Activated naive CD8-positive, alpha-beta T cell treated with anti-CD3 and anti-CD28 coated beads, Interleukin-2, amount 50 U/mL, for 16 hours (primary cell): ENCODE measurements at places on chromosomes 3 and 15.

DNA sequence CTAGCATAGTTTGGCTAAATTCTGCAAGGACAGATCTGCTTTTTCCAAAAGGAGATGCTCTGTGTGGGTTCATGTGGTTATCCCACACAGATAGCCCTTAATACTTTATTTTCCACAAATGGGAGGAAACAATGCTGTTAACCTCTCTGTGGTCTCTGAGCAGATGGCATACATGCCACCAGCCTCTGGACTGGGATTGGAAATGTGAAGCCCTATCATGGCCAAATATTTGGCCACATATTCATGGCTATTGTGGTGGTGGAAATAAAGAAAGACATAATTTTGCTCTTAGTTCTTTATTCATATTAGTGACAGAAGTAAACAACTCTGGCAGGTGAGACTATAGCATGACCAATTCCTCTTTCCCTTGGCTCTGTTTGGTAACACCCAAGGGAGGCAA, 726.2 kb downstream of the ROBO1 start:
- no peak for DNase-seq

GRCh38 chr15:47565949-47566348, 151.4 kb upstream of the SEMA6D start:
- DNase-seq = no peak

GRCh38 chr15:75307778-75308390, 25.2 kb downstream of the GOLGA6D start:
- DNase-seq = no peak

DNA sequence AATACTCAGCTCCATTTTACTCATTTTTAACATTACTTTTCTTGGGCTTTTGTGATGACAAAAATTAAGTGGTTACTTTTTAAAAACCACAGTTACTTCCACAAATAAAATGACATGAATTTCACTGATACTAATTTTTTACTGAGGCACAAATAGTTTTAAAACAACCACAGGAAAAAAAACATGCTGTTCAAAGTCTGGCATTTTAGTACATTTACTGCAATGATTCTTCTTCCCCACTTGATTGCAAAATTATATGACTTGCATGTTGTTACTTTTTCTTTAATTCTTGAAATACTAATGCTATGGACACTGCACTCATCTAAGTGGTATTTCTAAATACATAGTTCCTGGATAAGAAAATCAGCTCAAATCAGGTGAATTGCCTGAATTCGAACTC, 24.8 kb upstream of the SLMAP start:
- no peak for DNase-seq

GRCh38 chr3:50237754-50238548, 1.9 kb downstream of the GNAI2 start:
- peak; percentile 70 for DNase-seq

- DNase-seq = no peak
Measured at GRCh38 chr15:56586206-56586605, 121.3 kb upstream of the MNS1 start.

- no peak for DNase-seq
Measured at GRCh38 chr3:48599077-48599501, 4.0 kb upstream of the COL7A1 start.

DNA sequence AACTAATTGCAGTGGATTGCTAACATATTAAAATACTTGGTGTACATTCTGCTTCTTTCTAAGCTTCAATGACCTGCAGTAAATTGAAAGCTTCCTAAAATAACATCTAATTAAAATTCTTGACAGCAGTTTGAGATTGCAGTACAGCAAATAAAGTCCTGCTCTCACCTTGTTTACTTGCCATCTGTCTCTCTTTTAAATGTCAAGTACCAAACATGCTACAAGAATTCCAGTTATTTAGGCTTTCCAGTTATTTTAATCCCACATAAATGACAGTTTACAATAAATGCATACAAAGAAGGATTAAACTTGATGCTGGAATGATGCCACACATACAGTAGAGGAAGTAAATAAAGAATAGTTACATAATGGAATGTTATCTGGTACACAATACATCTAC, 33.2 kb downstream of the CBLB start:
- no peak for DNase-seq

GRCh38 chr3:169118666-169119370, 544.7 kb downstream of the MECOM start:
- DNase-seq = no peak

GRCh38 chr3:53518495-53518981, 24.1 kb downstream of the CACNA1D start:
- no peak for DNase-seq

GRCh38 chr3:11238060-11238459, 34.1 kb upstream of the ATG7 start:
- no peak for DNase-seq

- no peak for DNase-seq
Measured at GRCh38 chr3:42756681-42757213, 16.3 kb downstream of the CCDC13 start.

DNA sequence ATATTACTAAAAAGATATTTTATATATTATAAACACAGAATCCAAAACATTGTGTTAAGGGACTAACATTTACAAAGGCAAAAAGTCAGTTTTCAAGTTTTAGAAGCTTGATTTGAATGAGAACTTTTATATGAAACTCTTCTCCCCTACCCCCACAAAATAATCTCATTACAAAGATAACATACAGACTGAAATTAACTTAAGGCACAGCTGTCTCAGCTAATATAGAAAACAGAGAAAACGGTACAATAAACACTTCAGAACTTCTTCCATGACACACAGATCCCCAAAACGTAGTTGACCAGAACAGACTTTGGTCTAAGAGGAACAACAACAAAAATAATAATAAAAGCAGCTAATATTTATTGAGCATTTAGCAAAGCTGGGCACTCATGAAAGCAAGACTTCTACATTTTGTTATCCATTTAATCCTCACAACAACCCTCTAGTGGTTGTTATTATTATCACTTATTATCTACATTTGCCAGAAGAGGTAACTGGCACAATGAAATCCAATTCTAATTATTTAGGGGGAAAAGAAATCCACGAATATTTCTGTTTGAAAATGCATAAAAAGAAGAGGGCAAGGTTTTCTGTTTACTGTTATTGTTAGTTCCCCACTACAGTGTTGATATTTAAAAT, 68.1 kb downstream of the PFN2 start:
- no peak for DNase-seq

GRCh38 chr3:133830071-133830470, 24.5 kb downstream of the SRPRB start:
- no peak for DNase-seq

DNA sequence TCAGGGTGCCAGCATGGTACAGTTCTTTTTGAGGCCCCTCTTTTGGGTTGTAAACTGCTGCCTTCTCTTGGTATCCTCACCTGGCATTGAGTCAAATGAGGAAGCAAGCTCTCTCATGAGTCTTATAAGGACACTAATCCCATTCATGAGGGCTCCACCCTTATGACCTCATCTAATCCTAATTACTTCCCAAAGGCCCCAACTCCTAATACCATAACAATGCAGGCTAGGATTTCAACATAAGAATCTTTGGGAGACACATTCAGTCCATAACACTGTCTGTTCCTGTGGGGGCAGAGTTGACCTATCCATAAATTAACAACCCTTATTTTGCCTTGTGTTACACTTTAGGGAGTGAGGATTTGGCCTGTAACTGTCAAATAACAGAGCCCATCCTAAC, 278.3 kb downstream of the LRTM1 start:
- DNase-seq = no peak

GRCh38 chr3:42805141-42805821, 991 bp upstream of the HIGD1A start:
- no peak for DNase-seq

GRCh38 chr3:12979947-12980487, 93.2 kb downstream of the IQSEC1 start:
- DNase-seq = no peak

DNA sequence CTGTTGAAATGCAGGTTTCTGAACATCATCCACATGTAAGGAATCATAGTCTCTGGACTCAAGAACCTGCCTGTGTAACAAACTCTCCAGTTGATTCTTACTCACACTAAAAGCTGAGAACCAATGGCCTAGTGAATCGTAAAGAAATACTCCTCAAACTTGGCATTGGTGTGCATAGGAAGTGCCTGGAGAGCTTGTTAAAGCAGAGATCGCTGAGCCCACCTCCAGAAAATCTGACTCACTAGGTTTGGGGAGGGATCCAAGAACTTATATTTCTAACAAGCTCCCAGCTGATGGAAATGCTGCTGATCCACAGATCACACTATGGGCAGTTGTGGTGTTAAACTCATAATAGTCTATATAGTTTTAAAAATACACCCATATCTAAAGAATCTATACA, 55.8 kb upstream of the LMCD1 start:
- DNase-seq = no peak

DNA sequence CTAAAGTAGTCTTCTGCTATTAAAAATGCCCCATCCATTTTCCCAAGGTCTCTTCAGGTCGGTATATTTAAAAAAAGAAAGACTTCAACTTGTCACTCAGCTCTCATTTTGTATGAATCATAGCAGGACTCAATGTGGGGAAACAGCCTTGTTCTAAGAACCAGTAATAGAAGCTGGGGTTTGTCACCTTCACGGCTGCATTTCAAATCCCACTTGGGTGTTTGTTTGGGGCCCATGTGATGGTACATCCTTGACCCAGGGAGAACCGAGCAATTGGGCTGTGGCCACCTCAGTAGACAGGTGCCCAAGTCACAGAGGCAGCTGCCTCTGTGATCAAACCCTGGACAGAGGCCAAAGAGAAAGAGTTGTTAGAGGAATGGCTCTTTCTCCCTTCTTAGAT, 70.3 kb upstream of the ARL8B start:
- no peak for DNase-seq

- DNase-seq = no peak
Measured at GRCh38 chr15:78007211-78007931, 70.1 kb downstream of the TBC1D2B start.

DNA sequence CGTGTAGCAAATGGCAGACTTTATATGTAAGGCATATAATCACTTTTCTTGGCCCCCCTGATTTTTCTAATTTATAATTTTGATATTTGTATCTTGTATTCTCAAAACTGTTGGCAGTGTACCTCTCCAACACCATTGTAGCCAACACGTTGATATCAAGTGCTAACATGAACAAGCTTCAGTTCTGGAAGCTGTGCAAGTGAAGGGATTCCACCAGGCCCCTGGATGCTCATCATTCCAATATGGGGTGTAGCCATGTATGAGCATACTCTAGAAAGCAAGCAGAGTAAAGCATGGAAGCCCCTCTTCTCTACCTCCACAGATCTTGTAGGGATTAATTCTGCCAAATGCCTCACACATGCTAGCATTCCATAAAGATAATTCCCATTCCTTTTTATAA, 211.3 kb downstream of the MYRIP start:
- DNase-seq = no peak

DNA sequence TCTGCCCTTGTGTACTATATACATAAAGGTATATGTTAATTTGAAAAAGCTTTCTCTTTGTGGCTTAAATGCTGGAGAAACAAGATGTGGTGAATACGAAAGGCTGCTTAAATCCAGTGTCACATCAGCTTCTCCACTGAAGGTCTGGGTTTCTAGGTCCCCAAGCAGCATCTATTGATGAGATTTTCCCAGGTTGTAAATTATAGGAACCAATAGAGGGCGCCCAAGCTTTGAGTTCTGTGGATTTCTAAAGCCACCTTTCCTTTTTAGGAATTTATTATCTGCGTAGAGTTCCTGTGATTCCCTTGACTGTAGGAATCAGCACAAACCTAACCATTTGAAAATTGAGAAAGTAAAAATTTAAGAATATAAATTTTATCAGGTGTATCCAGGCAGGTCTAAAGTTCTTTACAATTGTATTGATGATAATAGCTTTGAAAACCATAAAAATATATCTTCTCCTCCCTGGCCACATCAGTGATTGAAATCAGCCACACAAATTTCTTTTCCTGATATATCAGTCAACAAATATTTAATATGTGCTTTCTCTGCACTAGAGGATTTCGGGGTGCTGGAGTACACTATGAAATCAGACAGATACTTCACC, 88.3 kb upstream of the ADAMTSL3 start:
- DNase-seq = no peak

DNA sequence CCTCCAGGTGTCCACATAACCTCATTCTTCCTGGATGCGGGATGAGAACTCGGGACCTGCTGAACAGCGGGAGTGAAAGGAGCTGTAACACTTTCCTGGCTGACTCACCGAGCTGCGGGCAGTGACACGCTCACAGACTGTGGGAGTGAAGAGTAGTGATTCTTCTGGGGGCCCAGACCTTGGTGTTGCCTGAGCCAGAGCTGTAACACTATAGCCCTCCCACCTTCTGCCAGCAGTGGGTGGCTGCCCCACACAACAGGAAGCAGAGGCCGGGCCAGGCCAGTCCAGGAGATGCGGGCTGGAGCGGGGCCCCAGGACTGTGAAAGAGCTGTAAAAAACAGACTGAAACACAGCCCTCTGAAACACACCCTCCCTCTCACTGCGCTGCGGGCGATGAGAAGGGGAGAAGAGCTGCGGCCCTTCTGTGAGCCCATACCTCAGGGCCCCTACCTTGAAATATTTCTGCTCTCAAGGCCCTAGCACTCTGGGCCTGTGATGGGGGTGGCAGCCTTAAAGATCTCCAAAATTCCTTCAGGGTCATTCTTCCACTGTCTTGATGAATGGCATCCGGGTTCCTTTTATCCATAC, 464.0 kb upstream of the CCDC54 start:
- DNase-seq = no peak

DNA sequence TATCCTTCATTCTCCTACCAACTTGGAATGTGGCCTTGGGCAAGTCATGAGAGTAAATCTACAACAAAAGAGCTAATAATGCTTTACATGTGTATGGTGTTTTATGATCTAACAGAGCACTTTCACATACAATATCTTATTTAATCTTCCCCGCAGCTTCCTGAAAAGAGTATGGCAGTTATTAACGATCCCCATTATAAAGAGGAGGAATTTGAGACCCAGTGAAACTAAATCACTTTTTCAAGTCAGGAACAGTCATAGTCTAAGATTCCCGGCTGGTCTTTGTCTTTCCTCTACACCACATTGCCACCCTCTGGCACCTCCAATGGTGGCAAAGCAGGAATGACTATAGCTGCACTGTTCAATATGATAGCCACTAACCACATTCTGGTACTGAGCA, 69.7 kb upstream of the CMSS1 start:
- DNase-seq = no peak

- no peak for DNase-seq
Measured at GRCh38 chr3:112769286-112769978, 77.2 kb downstream of the CD200R1L start.

DNA sequence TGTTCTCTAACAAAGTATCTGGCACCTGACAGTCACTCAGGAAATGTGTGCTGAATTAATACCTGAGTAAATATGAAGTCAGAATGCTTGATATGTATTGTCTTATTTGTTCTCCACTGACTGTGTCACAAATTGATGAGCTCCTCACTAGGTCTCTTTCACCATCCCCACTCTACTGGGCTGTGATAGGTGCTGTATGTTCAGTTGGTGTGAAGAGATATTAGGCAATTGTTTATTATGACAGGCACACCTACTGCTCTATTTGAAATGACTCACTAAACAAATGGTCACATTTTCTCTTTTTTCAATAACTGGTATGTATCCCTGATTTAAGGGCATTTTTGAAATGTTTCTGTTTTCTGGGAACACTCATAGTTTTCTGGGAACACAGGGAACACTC, 25.2 kb upstream of the CCDC39 start:
- DNase-seq = no peak

- DNase-seq = no peak
Measured at GRCh38 chr15:82970078-82970686, 15.8 kb upstream of the RAMAC start.

GRCh38 chr15:29139540-29140459, 129.8 kb downstream of the NSMCE3 start:
- peak; percentile 29 for DNase-seq
